Brain microvascular endothelial cell (primary cell): ENCODE measurements at places on chromosomes 7 and 10.

DNA sequence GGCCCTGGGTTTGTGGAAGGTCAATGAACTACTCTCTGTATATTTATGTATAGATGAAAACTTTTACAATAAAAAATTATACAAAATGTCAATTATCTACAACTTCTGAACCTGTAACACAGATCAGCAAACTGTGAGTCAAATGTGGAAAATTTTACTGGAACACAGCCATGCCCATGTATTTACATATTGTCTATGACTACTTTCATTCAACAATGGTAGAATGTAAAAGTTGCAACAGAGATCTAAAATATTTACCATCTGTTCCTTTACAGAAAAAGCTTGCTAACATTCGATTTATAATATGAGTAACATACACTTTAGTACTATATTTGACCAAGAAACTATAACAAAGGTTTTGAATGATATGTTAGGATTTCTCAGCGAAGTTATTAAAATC, 481.6 kb downstream of the PARD3 start:
- DNase-seq: peak; percentile 39

- no peak for DNase-seq
Measured at GRCh38 chr7:70621954-70622600, 509.9 kb upstream of the GALNT17 start.

- DNase-seq: peak; percentile 77
Measured at GRCh38 chr7:102220960-102221800, 65.5 kb upstream of the SH2B2 start.

- no peak for DNase-seq
Measured at GRCh38 chr7:29516491-29516890, 47.1 kb upstream of the PRR15 start.

- no peak for DNase-seq
Measured at GRCh38 chr7:121404348-121404747, 8.2 kb upstream of the FAM3C start.

DNA sequence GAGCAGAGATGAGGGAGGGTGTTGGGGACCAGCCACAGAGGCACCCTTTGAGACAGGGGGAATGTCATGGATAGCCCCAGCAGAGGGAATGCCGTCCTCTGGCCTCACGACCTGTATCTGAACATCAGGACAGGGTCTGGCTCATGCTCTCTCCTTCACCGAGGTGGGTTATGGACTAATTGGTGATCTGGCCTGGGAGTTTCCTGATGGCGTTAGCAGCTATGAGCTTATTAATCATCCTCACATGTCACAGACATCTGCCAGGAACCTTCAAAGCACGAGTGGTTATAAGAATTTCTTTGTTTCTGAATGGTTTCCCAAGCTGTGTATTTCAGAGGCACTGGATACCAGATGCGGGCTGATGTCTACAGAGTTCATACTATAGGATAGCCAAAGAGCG, 6.9 kb downstream of the CPA4 start:
- no peak for DNase-seq

- DNase-seq: no peak
Measured at GRCh38 chr10:22690614-22691431, 23.6 kb downstream of the PIP4K2A start.

DNA sequence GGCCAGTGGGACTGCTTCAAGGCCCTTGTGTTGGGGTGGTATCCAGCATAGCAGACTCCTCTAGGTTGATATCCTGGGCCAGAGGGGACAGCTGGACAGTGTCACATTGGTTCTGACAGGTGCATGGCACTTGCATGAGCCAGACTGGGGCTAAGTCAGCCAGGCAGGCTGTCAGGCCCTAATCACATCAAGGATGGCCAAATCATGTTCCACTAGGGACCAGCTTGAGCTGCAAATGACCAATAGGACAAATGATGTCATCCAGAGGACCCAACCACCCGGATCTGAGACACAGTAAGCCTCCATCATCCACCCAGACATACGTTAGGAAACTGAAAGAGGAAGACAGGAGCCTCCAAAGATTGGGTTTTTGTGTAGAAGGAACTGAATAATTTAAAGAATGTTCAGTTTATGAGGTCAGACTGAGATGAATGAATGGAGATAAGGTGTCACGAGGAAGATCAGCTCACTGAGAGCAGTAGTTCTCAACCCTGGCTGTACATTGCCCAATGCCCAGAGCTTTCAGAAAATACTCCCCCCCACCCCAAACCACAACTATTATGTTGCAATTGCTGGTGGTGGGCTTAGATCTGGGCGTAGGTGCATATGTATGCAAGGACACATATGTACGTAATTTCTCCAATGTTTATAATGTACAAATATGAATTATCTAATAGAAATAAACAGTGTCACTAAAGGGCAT, 75.2 kb upstream of the INHBA start:
- DNase-seq: no peak

DNA sequence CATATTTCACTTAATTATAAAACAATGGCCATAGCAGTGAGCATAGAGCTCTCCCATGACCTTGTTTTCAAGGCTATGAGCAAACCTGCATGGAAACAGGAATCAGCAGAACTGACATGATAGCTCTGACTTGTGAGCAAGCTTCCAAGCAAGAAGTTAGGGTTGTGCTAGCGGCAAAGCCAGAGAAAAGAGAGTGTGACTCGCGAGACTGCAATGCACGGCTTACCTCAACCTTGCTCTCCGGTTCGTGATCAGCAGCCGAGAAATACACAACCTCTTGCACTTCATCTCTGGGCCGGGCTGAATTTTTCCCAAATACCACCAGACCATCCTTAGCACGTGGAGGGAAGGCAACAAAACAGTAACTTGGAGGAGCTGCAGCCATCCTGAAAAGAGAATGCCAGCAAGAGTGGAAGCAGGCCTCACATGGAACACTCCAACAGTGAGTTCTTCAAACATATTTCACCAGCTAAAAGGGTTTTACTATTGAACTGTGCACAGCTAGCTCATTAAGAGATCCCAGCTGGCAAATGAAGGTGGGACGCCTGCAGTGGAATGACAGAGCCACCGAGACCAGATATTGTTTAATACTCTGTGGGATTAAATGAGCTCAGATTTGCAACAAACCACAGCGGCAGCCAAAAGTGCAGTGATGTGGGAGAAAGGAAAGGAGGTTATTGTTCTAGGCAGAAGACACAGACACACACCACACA, 20.8 kb downstream of the SCRN1 start:
- DNase-seq: peak; percentile 87

- DNase-seq: no peak
Measured at GRCh38 chr7:16055263-16055976, 365.9 kb downstream of the CRPPA start.
